Kidney glomerular epithelial cell (primary cell): ENCODE measurements at places on chromosomes 1 and 21.
A peak's percentile ranks its signal among the peaks of the same experiment; 100 is the strongest.

GRCh38 chr1:37354876-37355650, 119.3 kb upstream of the ZC3H12A start:
- DNase-seq = no peak

DNA sequence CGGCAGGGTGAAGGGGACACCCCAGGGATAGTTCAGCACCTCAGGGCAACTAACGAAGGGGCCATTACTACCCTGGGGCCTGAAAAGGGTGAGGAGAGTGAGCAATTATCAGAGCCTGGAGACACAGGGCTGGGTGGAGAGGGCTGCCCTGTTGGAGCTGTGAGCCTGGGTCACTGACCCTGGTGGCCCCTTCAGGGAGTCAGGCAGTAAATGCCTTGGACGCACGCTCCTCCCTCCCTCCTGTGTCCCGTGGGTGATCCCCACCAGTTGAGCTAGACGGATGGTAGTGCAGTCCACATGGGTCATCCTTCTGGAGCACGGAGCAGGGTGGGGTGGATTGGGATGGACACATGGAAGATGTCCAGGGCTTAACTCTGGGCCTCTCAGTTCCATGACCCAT, 305.3 kb downstream of the PTPRU start:
- DNase-seq = no peak

DNA sequence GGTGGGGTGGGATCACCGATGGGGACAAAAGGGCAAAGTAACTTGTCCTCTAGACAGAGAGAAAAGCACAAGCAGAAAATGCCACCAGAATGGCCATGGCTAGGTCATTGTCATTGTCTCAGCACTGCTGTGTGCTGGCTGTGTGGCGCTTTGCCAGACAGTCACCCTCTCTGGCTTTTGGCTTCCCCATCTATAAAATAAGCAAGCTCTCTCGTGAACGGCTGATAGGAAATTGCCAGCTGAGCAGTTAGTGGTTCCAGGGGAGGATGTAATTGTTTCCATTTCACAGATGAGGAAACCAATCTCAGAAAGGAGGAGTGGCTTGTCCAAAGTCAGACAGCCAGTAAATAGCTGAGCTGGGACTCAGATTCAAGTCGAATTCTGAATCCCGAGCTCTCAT, 32.5 kb downstream of the PADI2 start:
- DNase-seq = no peak

- DNase-seq = no peak
Measured at GRCh38 chr1:19308509-19308907, 3.4 kb downstream of the AKR7A2 start.

GRCh38 chr1:29861446-29861845, 625.1 kb downstream of the PTPRU start:
- no peak for DNase-seq

DNA sequence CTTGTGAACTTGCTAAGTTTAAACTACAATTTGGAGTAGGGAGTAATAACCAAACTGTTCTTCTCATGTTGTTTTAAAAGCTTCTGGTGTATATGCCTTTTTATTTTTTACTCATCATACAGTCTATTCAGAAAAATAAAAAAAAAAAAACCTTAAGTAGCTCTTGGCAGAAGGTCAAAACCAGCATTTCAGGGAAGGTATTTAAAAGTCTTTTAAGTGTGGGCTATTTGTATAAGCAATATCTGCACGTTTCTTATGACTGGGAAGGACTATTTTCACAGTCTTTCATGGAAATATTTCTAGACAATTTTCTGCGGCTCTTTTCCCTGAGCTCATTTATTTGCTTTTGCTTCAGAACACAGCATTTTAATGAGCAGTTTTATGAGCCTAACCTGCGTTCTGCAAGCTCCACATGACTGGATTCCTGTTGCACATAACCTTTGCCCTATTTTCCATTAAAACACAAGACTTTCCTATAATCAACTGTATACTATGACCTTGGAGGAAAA, 60.9 kb upstream of the C1orf105 start:
- DNase-seq = peak; percentile 87

DNA sequence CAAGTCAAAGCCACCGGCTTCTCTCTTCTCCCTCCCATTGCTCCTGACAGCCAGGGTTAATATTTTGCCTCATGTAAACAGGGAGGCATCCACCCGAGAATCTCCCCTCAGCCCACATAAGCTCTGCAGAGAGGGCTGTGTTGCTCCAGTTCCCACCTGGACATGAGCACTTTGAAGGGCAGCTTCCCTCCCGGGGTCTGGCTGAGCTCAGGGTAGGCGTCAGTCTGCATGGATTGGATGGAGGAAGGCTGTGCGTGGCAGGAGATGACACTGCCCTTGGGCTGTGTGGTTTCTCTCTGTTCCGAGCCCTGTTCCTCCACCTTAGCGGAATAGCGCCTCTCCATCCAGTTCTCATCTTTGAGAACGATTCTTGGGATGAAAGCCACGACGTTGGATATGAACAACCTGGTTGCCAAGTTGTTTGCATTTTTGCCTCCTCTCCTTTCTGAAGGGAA, 53.7 kb upstream of the ETS2 start:
- no peak for DNase-seq

GRCh38 chr1:184438363-184438762, 51.5 kb downstream of the C1orf21 start:
- DNase-seq = no peak

DNA sequence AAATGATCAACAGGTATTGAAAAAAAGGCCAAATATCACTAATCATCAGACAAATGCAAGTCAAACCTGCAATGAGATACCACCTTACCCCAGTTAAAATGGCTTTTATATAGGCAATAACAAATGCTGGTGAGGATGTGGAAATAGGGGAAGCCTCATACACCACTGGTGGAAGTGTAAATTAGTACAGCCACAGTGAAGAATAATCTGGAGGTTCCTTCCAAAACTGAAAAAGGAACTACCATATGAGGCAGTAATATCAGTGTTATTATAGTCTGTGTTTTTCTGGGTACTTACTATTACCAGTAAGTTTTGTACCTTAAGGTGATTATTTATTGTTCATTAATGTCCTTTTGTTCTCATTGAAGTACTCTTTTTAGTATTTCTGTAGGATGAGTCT, 201.3 kb downstream of the MRPL39 start:
- DNase-seq = no peak

GRCh38 chr1:230641900-230642262, 400 bp upstream of the COG2 start:
- DNase-seq = no peak

DNA sequence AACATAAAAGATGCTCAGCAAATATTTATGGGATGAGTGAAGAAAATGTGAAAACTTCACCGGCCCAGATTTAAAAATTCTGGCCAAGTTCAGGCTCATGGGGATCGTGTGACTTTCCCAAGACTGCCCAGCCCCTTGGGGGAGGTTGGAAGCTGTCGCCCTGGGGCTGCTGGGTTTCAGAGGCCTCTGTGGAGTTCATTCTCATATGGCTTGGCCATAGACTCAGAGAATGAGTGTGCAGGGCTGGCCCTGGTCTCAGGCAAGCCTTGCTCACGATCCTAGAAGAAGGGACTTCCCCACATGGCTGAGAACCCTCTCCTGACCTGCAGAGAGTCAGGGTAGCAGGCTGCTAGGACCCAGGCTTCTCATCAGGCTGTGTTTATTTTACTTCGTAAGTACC, 24.6 kb downstream of the PADI2 start:
- no peak for DNase-seq

GRCh38 chr1:153880962-153881361, 41.8 kb downstream of the GATAD2B start:
- DNase-seq = peak; percentile 97

GRCh38 chr1:12132078-12132477, 34.7 kb upstream of the TNFRSF1B start:
- no peak for DNase-seq

DNA sequence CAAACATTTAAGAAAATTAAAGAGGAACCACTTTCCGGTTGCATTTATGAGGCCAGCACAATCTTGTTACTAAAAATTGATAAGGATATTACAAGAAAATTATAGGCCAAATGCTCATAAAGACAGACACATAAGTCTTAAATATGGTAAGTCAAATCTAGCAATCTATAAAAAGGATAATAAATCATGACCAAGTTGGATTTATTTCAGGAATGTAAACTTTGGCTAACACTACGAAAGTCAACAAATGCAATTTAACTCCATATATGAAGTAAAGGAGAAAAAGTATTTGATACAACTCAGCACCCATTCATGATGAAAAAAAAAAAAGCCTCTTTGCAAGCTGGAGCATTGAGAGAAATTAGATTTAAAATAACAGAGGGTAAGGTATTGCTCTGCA, 6.3 kb downstream of the HHAT start:
- DNase-seq = no peak

DNA sequence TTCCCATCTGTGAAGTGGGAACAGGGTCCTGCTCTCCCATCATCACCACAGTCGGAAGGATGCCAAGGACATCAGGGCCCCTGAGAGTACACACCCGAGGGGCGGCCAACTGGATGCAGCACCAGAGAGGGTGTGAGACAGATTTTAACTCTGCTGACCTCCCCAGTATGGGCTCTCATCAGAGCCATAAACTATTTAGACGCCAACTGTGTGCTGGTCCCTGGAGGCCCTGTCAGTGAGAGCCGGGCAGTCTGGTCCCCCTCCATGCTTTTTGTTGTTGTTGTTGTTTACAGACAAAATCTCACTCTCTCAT, 1.7 kb downstream of the FGR start:
- DNase-seq = no peak

GRCh38 chr1:181483285-181484195, at the start of gene CACNA1E:
TSS of gene CACNA1E (plus strand) at chr1:181483517. CDS start at chr1:181483745, 228 bp downstream.
- DNase-seq = no peak

DNA sequence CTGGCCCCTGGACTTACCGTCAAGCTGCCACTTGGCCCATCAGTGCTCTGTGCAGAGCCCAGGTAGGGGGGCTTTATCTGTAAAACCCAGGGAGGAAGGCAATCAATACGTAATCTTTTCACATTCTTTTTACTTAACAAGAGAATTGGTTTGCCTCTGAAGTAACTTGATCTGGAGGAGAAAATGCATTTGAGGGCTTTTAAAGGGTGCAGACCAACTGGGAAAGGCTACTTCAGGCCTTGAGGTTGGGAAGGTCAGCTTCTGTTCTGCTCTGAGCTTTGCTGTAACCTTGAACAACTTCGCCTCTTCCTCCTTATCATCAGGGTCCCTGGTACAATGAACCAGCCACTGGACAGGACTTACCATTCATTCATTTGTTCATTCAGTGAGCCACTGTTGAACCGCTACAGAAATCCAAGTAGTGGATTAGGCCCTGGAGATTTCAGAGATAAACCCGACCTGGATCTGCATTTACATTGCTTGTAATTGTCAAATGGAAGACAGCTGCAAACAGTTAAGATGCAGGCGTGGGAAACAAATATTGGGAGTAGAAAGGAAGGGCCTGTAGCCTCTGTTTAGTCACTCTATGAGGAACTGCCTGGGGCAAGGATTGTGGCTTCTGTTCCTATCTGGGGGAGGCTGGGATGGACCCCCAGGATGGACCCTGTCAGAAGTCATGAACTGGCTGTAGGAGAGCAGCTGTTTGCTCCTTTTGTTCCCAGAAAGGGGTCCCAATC, 90.9 kb downstream of the MAN1C1 start:
- DNase-seq = no peak

DNA sequence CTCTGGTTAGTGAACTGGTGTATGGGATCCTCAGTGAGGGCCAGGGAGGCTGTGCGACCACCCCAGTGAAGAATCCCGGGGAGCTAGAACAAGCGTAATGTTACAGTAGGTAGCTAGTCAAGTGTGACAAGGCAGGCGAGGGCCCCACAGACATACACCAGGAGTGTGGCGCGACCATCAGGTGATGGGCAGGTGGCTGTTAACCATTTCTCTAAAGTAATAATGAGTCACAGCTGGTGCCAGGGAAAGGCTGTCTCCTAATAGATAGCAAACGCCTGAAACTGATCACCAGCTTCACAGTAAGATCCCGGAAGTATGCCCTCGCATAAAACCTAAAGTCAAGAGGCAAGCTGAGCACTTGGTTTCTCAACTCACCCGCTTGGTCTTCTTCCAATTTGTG, 40.5 kb upstream of the TARBP1 start:
- peak; percentile 61 for DNase-seq

- peak; percentile 96 for DNase-seq
Measured at GRCh38 chr1:224498574-224499170, 64.1 kb upstream of the WDR26 start.

DNA sequence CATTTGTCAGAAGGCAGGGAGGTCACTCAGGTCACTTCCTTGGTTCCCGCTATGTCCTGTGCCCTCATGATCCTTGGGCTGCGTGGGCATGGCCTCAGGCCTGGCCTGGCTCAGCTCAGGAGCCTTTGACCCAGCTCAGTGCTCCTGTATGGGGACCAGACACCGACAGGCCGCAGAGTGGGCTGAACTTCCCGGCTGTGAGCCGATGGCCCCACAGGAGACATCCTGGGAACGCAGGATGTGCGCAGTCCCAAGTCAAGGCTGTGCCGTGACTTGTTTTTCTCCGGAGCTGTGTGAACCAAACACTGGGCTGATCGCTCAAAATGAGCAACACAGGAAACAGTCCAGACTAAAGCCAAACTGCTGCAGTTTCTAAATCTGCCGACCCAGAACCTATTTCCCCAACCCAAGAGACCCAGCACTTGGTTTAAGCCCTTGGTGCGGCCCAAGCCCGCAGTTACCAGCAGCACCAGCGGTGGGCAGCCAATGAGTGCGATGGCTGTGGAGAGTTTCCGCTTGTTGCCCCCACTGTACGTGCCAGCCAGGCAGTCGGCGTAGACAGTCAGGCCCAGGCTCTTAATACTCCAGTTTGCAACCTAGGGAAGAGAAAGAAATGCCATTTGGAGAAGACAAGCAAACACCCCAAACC, 92.3 kb upstream of the GCLM start:
- DNase-seq = no peak

DNA sequence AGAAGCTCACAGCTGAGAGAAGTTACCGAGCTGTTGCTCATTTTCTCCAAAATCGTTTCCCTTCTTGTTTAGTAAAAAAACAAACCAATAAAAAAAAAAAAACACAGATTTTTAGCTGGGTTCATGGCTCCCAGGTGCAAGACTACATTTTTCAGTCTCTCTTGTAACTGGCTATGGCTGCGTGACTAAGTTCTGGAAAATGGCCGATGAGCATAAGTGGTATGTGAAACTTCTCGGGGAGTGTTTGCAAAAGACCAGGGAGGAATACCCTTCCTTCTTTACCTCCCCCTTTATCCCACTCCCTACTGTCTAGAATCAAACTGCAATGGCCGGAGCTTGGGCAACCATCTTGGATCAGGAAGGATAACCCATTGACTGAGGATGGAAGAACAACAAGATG, 38.7 kb upstream of the KANK4 start:
- no peak for DNase-seq

GRCh38 chr1:48040154-48040553, 43.0 kb upstream of the TRABD2B start:
- DNase-seq = no peak

GRCh38 chr1:95451054-95451453, 217.0 kb downstream of the RWDD3 start:
- DNase-seq = no peak
